ENCODE measurements at places on chromosomes 1 and 21. TPM values are rescaled to one million over a fixed set of nuclear protein-coding genes. Genes with fewer than 3 reads are reported as not detected.

DNA sequence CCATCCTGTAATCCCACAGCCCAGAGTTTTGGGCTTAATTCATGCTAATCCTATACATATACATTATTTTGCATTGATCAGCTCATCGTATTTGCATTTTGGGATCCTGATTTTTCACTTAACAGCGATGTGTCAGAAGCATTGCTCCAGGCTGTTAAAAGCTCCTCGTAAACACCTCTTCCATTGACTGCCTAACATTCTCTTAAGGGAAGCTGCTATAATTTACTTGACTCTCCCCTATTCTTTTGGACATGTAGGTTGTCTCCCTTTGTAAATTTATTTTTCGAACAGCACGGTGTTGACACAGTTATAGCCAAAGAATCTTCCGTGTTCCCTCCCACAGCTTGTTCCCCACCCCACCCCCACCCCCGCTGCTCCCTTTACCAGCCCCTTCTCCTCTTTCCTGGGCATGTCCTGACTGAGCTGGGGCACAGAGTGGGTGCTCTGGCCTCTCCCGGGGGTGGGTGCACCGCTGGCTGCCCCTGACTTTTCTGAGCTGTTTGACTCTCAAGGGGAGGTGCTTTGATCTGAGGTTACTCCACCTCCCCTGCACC, 22.8 kb downstream of the LDLRAP1 start:
- no peaks in the 10 kb centered on the region for H3K27me3 ChIP-seq
- no peak overlapping the region for H3K4me3 ChIP-seq
- no peak overlapping the region for H3K27ac ChIP-seq
- peaks cover 9% of the 10 kb centered on the region for H3K36me3 ChIP-seq

Gene DMRTA2
- not detected for polyA plus RNA-seq

- H3K4me1 ChIP-seq: no peaks in the 10 kb centered on the region
- H3K4me3 ChIP-seq: no peak overlapping the region
- no peaks in the 10 kb centered on the region for H3K27me3 ChIP-seq
- no peaks in the 10 kb centered on the region for H3K36me3 ChIP-seq
- no peak overlapping the region for H3K27ac ChIP-seq
These were observed 204.4 kb downstream of the PLA2G4A start for GRCh38 chr1:187032982-187033692.

- no peaks in the 10 kb centered on the region for H3K27me3 ChIP-seq
- H3K36me3 ChIP-seq: no peaks in the 10 kb centered on the region
- peaks cover 20% of the 10 kb centered on the region for H3K4me1 ChIP-seq
- no peak overlapping the region for H3K27ac ChIP-seq
- no peak overlapping the region for H3K4me3 ChIP-seq
These were observed 5.9 kb upstream of the FOXO6 start for GRCh38 chr1:41355356-41355755.

GRCh38 chr1:38831731-38832369, 27.7 kb downstream of the RRAGC start:
- no peak overlapping the region for H3K4me3 ChIP-seq
- H3K4me1 ChIP-seq: no peaks in the 10 kb centered on the region
- H3K36me3 ChIP-seq: no peaks in the 10 kb centered on the region
- no peak overlapping the region for H3K27ac ChIP-seq
- no peak for DNase-seq
- peaks cover 2% of the 10 kb centered on the region for H3K27me3 ChIP-seq

Gene RAB7B
- polyA plus RNA-seq: 5.3 TPM

- H3K27me3 ChIP-seq: no peaks in the 10 kb centered on the region
- peak overlapping the region; percentile 96 for H3K27ac ChIP-seq
- DNase-seq: no peak
- peaks cover 10% of the 10 kb centered on the region for H3K36me3 ChIP-seq
- no peaks in the 10 kb centered on the region for H3K4me1 ChIP-seq
These were observed 1.6 kb downstream of the NSUN4 start for GRCh38 chr1:46342084-46342656.

- no peak for DNase-seq
- H3K27me3 ChIP-seq: no peaks in the 10 kb centered on the region
- no peak overlapping the region for H3K4me3 ChIP-seq
- H3K4me1 ChIP-seq: peaks cover 9% of the 10 kb centered on the region
- no peaks in the 10 kb centered on the region for H3K36me3 ChIP-seq
These were observed 87.3 kb downstream of the HSF2BP start for GRCh38 chr21:43571976-43572375.

DNA sequence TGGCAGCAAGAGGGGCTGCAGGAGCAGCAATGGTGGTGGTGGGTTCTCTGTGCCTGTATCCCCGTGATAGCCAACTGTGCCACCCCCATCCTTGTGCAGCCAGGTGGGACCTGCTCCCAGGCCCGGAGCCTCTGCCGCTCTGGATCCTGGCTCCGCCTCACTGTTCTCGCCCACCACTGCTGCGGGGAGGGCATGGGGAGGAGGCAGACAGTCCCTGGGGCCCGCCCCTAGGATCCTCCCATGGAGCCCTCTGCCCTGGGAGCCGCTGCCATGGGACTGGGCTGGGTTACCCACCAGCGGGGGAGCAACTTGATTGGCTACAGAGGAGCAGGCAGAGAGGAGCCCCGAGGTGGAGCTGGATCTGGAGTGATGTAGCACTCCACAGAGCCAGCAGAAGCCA, 31.6 kb downstream of the CD1D start:
- no peak overlapping the region for H3K4me3 ChIP-seq
- no peaks in the 10 kb centered on the region for H3K36me3 ChIP-seq

DNA sequence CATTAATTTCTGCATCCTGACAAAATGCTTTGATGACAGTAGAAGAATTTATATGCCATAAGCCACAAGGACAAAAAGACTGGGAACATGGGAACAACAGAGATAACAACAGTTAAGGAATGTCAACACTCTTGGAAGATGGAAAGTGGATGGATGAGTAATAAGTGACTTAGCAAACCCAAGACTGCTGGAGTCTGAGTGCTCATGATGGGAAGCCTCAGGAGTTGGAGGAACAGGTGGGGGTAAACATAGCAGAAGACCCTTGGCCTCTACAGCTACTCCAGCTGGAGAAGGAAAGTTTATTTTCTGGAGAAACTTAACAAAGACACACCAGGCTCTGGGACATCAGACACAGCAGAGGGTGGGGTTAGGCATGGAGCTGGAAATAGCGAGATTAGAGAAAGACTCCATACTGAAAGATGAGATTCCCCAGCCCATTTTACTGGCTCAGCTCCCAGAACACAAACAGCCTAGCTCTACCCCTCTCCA, 13.6 kb downstream of the G0S2 start:
- H3K4me3 ChIP-seq: no peak overlapping the region
- no peaks in the 10 kb centered on the region for H3K36me3 ChIP-seq
- H3K4me1 ChIP-seq: peaks cover 21% of the 10 kb centered on the region
